ENCODE measurements at places on chromosomes 13 and 19.

- no peak for DNase-seq
Measured at GRCh38 chr19:956766-957440, 27.2 kb upstream of the WDR18 start.

GRCh38 chr19:27691991-27692390, 1521.0 kb downstream of the UQCRFS1 start:
- no peak for DNase-seq

DNA sequence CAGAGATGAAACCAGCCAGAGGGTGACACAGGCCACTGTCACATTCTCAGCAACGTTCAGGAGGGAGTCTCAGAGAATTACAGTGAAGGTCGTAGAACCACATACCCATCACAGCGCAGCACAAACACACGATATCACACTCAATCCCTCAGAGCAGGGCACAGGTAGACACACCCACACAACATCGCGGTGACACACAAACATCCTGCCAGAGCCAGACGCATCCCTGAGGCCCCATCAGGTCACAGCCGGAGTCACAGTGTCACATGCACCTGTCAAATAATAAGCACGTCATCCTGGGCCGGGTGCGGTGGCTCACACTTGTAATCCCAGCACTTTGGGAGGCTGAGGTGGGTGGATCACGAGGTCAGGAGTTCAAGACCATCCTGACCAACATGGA, 17.5 kb downstream of the ELAVL3 start:
- DNase-seq: no peak

- DNase-seq: peak; percentile 68
Measured at GRCh38 chr13:30334663-30335386, 27.5 kb upstream of the KATNAL1 start.

DNA sequence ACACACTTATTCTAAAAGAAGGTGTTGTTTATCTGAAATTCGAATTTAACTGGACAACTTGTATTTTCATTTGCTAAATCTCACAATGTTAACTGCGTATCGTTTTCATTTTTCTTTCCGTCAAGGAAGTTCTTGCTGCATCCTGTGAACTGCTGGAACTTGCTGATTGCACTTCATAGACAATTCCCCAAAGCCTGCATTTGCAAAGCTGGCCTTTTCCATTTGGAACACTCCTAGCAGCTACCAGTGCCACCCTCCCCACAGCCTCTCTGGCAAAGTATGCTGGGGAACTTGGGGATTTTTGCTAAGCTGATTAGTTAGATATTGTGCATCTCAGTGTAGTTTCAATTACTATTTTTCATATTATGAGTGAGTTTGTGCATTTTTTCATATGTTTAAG, 20.4 kb upstream of the ARGLU1 start:
- DNase-seq: no peak

DNA sequence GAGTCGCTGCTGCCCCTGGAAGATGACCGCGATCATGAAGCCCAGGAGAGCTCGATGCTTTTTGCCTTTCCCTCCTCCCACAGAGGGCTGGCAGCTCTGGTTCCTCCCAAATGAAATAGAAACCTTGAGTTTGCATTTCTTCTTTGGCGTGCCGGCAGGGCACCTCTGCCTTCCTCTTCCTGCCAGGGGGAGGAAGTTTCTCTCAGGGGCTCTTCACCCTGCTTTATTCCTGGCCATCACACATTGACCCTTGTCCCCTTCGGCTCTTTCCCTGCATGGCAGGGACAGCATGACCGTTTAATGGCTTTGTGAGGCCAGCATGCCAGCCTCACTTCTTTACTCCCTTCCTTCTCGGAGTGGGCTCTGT, 47.9 kb downstream of the ACTN4 start:
- peak; percentile 64 for DNase-seq

GRCh38 chr19:38975861-38976271, 324 bp upstream of the FBXO17 start:
- no peak for DNase-seq

GRCh38 chr19:4624733-4625362, 14.5 kb upstream of the TNFAIP8L1 start:
- peak; percentile 41 for DNase-seq

GRCh38 chr19:48239120-48239519, 16.6 kb downstream of the CARD8 start:
- DNase-seq: no peak

- peak; percentile 97 for DNase-seq
Measured at GRCh38 chr19:35908973-35909683, 1.0 kb upstream of the TYROBP start.

DNA sequence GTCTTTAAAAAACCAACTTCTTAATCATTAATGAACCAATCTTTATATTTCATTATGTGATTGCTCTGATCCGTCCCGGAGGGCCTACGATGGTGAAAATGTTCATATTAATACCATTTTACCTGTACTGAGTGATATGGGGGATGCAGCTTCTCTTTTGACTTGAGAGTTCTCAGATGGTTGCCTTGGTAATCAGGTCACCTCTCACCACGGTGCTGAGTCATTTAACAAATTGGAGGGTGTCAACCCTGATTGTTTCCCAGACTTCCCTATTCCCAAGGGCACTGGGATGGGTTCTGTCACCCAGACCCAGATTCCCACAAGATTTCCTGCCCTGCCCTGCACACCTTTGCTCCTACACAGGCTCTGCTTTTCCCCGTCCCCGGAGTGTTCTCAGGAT, 128.5 kb upstream of the TMTC4 start:
- no peak for DNase-seq

- no peak for DNase-seq
Measured at GRCh38 chr13:76383676-76384461, 502.3 kb downstream of the KCTD12 start.

DNA sequence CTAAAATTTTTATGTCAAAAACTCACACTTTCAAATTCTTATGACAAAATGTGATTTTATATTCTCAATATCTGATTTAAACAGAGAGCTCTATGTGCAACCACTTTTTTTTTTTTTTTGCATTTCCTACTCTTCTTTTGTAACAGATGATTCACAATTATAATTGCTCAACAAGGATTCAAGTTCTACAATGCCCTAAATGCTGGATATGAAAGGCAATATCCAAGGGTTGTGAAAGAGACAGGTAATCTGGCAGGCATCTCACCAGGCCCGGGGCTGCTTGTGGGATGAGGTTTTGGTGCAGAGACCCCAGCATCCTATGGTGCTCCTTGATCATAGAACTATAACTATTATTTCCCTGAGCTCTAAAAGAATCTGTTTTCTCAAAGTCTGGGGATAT, 363.6 kb upstream of the NBEA start:
- DNase-seq: no peak

DNA sequence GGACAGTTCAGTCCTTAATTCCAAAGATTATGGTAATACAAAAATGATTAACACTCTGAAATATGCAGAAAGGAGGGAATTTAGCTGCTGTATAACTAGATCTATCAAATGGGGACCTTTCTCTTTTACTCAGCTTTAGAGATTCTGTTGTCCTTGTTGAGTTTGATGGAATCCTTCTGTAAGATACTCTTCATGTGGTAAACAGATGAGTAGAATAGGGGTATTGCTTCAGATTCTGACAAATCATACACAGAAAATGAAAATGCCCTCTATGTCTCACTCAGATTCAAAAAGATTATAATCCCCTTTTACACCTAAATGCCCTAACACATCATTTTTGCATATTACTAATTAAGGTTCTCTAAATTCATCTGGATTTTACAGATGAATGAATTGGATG, 50.7 kb downstream of the ARHGAP35 start:
- no peak for DNase-seq

DNA sequence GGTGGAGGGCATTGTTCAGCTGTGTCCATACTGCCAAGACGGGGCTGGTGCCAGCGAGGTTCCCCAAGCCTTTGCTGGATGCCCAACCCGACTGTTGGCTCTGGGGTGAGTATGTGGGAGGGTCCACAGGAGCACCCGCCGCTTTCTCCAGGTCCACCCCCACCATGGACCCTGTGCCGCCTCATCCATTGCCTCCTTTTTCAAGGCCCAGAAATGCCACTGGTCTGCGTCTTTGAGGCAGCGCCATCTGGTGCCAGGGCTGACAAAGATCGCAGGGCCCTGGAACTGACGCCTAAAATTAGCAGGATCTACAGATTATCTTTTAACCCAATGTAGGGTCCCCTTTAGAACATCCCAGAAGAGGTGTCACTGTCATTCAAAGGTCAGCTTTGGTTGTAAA, 34.6 kb downstream of the NFIX start:
- DNase-seq: peak; percentile 69

- no peak for DNase-seq
Measured at GRCh38 chr13:39913339-39913738, 257.9 kb downstream of the COG6 start.

DNA sequence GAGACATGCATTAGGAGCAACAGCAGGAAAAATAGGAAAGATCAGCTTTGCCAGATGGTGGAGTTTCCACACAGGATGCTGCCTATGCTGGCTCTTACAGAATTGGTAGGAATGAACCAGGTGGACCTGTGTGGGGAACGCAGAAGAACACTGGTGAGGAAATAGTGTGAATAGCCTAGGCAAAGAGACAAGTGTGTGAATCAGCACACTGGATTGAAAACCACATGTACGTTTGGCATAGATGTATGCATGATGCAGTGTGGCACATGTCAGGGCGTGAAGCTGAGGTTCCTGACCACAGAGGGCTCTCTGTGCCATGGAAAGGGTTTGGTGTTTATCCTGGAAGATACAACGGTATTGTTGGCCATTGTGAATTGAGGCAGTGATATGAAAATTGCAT, 156.5 kb upstream of the SLC10A2 start:
- DNase-seq: no peak

GRCh38 chr19:44725684-44726083, 22.8 kb upstream of the BCL3 start:
- no peak for DNase-seq

DNA sequence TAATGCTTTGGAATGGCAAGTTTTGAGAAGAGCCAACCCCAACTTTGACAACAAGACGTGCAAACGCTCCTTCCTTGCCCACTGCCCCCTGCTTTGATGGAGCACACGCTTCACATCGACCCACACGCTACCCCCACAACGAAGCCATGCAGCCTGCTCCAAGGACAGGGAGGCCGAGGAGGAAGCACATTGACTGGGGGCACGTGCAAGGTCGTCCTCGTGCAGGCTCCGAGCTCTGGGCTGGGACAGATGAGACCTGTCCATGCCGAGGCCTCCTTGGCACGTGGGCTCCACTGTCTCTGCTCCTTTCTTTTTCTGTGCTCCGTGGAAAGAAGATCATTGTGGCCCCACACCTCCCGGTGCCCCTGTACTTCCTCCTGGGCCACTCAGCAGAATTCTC, 309.0 kb downstream of the TEX29 start:
- no peak for DNase-seq

GRCh38 chr19:53160350-53160749, 1.5 kb upstream of the ZNF347 start:
- no peak for DNase-seq

DNA sequence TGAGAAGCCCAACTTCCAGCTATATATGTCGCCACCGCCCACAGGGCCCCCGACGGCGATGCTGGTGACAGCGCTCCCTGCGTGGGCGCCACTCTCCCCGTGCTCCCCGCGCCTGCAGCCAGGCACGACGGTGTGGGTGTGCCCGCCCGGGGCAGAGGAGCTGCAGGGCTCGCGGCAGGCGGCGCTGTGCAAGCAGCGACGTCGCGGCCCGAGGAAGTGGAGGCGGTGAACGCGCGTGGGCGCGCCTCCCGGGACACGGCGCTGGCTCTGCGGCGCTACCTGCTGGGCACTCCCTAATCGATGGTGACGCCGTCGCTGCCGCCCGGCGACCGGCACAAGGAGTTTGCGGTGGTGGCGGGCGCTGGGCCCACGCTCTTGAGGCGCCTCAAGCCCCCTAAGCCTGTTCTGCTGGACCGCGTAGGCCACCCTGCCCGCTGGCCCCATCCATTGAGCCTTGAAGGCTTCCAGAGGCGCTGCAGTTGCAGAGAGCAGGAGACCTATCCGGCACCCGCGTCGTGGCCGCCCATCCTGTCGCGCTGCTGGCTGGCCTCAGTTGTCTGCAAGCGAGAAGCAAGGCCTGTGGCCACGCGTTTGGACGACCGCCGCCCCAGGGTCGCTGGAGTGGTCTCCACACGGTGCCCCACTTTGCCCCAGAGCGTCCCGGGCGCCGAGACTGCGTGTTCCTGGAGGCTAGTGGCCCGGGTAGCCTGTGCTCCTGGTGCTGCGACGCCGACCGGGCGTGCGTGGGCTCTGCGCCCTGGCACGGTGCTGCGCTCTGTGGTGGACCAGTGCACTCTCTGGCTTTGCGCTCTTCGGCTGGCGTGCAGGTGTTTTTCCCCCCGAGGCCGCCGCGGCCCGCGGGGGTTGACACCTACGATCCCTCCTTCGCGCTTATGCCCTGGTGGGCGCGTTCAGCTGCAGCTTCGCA, 23.1 kb downstream of the LRFN3 start:
- peak; percentile 90 for DNase-seq

- DNase-seq: peak; percentile 83
Measured at GRCh38 chr19:28466107-28467045, 746.6 kb downstream of the UQCRFS1 start.

- no peak for DNase-seq
Measured at GRCh38 chr13:104297075-104297474, 1230.9 kb upstream of the SLC10A2 start.

DNA sequence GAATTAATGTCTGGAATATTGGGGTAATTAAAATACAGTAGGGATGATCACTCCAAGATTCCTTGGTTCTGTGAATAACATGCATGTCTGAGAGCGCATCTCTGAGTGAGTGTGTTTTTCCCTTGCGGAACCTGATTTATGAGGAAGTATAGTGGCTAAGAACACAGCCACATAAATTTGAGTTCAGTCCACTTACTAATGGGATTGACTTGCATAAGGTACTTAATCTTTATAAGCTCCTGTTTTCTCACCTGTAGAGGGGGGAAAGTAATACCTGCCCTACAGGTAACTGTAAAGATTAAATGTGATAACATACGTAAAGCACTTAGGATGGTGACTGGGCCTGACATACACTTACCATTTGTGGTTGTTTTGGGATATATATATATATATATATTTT, 60.8 kb downstream of the KLF5 start:
- DNase-seq: no peak

GRCh38 chr13:30388406-30389283, 33.6 kb upstream of the UBE2L5 start:
- DNase-seq: peak; percentile 39

- DNase-seq: peak; percentile 59
Measured at GRCh38 chr13:28531077-28531844, 36.3 kb upstream of the FLT1 start.

Data from suppressor macrophage treated with lipopolysaccharide for 1 hour (primary cell).